ENCODE measurements at places on chromosomes 16 and 17.

GRCh38 chr17:49820773-49821172 lies 27.1 kb downstream of the TAC4 start:
- no peak for DNase-seq

DNA sequence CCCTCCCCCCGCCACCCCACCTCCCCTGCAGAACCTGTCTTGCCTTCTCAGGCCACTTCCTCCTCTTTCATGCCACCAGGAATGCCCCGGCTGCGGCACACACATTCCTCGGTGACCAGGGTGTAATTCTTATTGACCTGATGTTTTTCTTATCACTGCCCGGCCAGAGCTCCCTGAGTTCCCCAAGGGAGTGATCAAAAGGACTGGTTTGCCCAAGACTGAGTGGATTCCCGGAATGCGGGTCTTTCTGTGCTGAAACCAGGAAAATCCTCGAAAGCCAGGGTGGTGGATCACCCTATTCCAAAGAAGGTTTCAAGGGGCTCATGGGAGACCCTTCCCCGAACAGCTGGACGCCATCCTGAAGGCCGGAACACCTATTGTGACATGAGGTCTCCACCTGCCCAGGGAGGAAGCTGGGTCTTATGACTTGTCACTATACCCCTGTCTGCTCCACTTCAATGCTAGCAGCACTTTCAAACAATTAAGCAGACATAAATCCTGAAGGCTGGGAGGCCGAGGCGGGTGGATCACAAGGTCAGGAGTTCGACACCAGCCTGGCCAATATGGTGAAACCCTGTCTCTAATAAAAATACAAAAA lies 53.0 kb upstream of the RPL38 start:
- no peak for DNase-seq

GRCh38 chr16:49598383-49599170 lies 225.0 kb downstream of the C16orf78 start:
- no peak for DNase-seq

DNA sequence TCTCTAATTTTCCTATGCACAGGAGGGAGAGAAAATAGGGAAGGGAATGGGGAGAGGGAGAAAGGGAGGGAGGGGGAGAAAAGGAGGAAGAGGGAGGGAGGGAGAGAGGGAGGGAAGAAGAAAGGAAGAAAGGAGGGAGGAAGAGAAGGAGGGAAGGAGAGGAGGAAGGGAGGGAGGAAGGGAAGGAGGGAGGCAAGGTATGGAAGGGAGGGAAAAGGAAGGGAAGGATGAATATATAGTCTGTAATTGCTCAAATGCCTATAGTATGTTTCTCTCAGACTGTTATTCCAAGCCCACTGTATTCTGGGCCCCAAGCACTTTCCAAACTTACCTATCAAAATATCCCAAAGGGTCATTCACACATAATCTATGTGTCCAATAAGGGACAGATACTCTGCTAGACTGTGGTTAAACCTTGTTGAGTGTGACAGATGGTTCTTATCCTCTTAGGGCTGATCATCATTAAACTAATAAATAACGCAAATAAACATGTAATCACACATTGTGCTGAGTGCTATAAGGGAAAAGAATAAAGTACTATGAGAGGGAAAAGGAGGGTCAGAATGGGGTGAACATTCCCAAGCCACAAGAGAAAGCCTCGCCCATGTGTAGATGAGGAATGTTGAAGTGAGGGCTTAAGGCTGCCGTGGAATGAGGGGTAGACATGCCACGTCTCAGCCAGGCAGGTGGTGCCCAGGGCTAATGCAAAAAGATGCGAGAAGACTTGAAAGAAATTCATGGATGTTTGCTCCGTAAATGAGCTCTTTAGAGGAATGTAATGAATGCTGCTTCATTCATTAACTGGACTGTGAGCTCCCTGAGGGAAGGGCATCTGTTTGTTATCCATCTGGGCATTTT lies 30.6 kb downstream of the ASIC2 start:
- no peak for DNase-seq

GRCh38 chr16:53775106-53775820 lies 71.3 kb downstream of the FTO start:
- no peak for DNase-seq

DNA sequence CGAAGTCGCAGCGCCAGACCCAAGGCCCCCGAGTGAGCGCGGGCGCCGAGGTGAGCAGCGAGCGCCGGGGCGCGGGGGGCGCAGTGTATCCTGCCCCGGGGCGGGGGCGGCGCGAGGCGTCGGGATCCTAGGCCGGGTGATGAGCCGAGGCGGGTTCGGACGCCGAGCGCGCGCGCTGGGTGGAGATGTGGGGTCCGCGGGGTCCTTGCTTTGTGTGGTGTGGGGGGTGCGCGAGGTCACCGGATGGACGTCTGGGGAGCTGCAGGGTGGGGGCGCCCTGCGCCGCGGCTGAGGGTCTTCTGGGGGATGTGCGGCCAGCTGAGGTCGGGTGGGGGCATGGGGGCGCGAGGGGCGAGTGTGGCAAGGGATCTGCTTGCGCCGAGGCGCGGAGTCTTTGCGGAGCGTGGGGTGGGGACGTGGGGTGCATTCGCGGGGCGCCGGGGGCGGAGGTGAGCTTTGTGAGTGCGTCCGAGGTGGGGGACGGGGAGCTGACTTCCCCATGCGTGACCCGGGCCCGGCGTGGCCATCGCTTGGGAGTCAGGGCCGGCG lies 560 bp downstream of the RAI1 start:
- DNase-seq, result peak; percentile 48

DNA sequence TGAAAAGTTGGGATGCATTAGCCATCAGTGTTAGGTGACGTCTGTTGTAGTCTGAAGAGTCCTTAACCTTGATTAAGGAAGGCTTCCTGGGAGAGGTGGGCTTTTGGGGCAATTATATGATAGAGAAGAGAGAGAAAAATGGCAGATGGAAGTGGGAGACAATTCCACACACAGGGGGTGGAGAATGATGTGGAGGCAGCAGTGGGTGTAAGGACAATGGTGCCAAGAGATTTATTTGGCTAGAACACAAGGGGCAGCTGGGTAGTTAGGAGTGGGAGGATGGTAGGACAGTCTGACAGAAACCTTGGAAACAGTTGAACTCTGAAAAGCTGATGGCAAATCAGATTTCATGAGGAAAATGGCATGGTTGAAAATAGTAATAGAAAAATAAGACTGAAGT lies 10.7 kb upstream of the DUSP14 start:
- DNase-seq, result no peak

- no peak for DNase-seq
These were observed 38.2 kb upstream of the GSE1 start for GRCh38 chr16:85574672-85575475.

- no peak for DNase-seq
These were observed 11.1 kb downstream of the SCN4A start for GRCh38 chr17:63961355-63962212.

GRCh38 chr16:85631802-85632393 lies 18.8 kb downstream of the GSE1 start:
- DNase-seq, result no peak

- no peak for DNase-seq
These were observed 5.2 kb upstream of the MRPL38 start for GRCh38 chr17:75909812-75910274.

- DNase-seq, result no peak
These were observed 223.9 kb upstream of the HS3ST3A1 start for GRCh38 chr17:13825526-13826040.

DNA sequence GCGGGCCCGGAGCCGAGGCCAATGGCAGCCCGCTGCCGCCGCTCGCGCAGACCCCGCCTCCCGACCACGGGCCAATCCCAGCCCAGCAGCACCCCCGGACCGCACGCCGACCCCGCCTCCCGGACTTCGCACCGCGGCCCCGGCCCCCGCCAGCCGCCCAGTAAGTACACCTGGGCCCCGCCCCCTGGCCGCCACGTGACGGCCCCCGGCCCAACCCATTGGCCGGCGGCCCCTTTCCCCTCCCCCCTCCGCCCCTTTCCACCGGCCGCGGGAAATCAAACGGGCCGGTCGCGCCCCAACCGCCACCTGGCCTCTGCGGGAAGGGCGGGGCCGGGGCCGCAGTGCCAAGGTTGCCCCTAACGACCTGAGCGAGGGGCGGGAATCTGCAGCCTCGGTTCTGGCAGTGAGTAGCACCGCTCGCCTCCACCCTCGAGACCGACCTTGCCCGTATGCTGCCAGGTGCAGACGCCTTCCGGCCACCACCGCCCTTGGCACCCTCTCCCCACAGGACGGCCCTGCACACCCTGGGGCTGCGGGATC lies at the start of gene YBX2:
YBX2 (minus strand) TSS at position 26 of the 540 bp plus-strand sequence. CDS start 139 bp downstream, outside the sequence.
- DNase-seq, result no peak

DNA sequence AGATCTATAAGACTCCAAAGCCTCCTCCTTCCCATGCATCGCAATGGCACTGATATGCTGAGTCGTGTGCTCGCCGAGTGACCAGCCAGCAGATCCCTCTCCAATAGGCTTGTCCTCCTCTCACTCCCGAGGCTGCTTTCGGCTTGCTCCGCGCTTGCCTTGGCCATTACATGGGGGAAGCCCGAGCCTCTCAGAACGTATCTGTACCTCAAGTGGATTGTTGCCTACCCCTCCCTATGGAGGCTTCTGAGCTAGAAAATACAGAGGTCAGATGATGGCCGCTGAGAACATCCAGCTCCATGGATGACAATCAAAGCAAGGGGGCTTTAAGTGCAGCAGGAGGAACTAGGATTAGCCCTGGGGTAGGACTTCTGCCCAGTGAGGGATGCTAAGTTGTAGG lies 7.7 kb upstream of the NLRP1 start:
- DNase-seq, result no peak

DNA sequence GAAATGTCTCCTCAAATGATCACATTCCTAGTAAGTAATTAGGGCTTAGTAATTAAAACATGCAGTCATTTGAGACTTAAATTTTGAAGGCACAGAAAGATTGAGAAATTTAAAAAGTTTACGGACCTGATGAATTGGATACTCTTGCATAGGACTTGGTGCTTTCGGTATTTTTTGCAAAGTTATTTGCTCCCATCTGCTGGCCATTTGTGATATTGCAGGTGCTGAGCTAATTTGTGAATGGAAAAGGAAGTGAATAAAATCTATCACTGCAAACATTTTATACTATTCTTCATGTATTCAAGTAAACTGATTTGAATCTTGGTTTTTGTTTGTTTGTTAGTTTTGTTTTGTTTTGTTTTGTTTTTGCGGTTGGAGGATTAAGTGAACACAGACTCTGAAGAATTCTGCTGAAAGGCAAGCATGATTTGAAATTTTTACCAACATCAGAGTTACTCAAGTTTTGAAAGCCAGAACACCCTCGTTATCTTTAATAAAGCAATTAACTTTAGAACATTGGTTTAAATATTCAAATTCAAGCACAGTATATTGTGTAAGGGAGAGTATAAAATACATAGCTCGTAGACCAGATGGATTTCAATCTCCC lies 689.5 kb upstream of the RBFOX1 start:
- DNase-seq, result no peak

- DNase-seq, result no peak
These were observed 277.0 kb upstream of the PSMD7 start for GRCh38 chr16:74019612-74020011.

DNA sequence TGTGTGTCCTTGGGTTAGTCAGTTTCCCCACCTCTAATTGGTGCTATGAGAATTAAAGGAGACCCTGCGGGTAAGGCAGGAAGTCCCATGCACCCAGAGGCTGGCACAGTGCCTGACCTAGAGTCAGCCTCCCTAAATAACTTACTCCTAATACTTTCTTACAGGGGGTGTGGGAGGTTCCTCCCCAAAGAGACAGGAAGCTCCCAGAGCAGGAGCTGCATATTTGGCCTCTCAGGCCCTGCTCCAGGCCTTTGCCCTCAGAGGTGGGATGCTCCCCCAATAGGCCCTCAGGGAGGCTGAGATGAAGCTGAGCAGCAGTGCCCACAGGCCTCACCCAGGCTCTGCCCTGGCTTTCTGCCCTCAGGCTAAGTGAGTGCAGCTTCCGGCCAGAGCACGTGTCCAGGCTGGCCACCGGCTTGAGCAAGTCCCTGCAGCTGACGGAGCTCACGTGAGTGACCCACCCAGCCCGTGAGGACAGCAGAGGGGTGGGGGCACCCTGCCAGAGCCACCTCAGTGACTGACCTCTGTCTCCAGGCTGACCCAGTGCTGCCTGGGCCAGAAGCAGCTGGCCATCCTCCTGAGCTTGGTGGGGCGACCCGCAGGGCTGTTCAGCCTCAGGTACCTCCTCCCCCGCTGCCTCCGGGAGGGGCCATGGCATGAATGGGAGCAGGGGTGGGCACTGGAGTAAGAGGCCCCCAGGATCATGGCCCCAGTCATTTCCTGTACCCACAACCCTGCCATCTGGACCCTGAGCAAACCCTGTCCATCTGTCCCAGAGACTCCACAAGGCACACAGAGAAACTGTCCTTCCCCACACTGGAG lies 31.1 kb upstream of the CPNE2 start:
- peak; percentile 56 for DNase-seq
